ENCODE measurements at places on chromosomes 16 and 17. TPM values are rescaled to one million over a fixed set of nuclear protein-coding genes. Genes with fewer than 3 reads are reported as not detected.

GRCh38 chr17:51500454-51500853 lies 240.1 kb downstream of the UTP18 start:
- DNase-seq, result no peak

DNA sequence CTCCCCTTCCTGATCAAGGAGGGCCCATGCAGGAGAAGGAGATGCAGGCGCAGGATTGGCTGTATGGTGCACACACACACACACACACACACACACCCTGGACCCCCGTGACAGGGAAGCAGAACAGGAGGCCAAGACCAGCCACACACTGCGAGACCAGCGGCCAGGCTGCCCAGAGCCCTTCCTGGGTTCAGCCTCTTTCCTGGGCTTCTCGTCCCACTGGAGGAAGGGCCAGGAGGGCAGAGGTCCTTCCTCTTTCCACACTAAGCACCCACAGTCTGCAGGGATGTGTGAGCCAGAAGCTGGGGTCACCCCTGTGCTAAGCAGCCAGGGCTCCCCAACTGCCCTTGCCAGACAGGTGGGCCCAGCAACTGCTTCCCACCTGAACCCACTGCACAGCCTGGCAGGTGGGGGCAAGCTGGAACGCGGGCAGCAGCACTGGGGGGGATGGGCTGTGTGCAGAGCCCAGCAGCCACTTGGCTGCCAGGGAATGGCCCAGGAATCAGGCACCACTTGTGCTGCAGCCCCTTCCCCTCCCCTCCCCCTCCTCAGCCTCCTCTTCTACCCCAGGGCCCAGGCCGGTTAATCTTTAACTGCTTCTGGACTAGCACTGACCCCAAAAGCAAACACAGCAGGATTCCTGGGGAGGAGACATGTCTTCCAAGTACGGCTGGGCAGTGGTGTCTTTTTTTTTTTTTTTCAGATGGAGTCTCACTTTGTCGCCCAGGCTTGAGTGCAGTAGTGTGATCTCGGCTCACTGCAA lies 44.6 kb upstream of the SLC38A10 start:
- DNase-seq, result no peak

DNA sequence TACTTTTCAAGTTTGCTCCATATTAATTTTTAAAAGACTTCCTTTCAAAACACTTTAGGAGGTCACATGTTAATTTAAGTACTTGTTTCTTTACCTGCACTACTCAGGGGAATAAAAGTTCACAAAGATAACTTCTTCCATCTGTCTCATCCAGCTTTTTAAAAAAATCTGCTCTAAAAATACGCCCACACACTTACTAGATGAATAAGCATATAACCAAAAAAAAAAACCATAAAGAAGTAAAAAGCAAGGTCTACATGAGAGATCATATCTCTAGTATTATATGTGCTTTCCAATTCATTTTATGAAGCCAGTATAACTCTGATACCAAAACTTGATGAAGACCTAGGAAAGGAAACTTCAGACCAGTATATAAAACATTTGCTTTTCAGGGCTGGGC lies 17.2 kb downstream of the SKAP1 start:
- no peak for DNase-seq

DNA sequence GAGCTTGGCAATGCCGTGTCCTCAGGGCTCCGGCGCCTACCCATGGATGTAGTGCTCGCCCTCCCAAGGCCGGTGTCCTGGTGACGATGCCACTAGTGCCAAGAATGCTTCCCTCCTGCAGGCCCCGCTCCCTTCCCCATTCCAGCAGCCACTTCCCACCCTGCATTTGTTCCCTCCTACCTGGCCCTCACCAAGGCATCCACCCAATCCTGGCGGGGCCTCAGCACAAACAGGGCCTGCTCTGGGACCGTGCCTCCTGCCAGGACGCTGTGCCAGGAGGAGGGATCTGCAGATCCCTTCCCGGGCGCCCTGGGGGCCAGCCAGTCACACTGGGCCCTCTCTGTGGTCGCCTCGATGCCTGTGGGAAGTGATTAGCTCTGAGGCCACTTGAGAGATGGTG lies 25.1 kb downstream of the ABR start:
- DNase-seq, result no peak

DNA sequence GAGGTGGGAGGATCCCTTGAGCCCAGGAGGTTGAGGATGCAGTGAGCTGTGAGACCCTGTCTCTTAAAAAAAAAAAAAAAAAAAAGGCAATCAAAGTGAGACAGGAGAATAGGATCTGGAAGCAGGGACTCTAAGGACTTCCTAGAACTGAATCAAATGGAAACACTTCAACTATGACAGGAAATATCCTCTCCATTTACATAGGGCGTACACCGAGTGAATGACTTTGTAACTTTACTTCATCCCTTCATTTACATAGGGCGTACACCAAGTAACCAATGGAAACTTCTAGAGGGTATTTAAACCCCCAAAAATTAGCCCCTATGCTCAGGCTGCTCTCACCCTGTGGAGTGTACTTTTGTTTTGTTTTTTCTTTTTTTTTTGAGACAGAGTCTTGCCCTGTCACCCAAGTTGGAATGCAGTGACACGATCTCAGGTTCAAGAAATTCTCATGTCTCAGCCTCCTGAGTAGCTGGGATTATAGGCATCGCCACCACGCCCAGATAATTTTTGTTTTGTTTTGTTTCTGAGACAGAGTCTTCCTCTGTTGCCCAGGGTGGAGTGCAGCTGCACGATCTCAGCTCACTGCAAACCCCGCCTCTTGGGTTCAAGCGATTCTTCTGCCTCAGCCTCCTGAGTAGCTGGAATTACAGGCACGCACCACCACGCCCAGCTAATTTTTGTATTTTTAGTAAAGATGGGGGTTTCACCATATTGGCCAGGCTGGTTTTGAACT lies 9.6 kb upstream of the PRPSAP1 start:
- DNase-seq, result no peak

PAQR4 gene
- 2.4 TPM for total RNA-seq

KRT20 gene
- 0.29 TPM for total RNA-seq

DNA sequence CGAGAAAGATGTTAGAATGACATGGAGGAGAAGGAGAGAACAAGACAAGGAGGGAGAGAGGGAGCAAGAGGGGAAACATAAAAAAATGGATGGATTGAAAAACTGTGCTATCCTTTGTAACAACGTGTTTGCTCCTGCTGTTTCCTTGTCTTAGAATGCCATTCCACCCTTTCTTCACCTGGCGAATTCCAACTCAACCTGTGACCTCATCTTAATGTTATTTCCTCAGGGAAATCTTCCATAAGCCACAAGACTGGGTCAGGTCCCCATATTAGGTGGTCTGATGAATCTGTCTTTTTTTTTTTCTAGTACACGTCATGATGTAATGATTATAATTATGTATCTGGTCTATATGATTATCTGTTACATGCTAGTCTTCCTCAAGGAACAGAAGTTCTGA lies 195.0 kb upstream of the MAF start:
- DNase-seq, result no peak

DNA sequence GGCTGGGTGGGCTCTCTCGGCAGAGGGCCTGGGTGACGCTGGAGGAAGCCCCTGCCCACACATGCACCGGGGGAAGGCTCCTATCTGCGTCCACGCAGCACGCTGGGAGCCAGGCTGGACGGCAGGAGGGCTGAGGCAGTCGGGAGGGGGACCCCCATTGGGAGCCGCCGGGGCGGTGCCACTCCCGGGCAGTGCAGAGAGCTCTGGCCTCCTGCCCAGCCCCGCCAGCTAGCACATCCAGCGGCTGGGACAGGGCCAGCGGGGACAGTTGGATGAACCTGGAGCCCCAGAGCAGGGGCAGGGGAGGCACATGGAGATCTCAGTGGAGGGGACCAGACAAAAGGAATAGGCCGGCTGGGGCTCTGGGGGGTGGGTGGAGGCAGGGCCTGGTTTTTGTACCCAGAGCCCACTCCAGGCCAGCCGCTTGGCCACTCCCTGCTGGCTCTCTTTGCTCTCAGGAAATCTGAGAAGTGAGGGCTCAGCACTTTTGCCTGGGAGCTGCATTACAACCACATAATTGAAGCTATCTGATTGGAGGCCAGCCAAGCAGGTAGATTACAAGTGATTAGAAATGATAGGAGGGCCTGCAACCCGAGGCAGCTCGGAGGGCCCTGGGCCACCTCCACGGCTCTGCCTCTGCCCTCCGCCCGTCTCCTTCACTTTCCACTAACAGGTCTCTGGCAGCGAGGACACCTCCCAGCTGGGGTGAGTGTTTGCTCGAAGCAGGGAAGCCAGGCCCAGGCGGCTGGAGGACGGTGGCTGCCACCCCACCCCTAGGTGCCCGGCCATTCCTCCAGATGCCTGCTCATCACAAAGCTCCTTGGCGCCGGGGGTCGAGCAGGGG lies 40.1 kb downstream of the ENGASE start:
- DNase-seq, result peak; percentile 34

GRCh38 chr16:57564571-57565270 lies 22.3 kb downstream of the ADGRG5 start:
- no peak for DNase-seq

GRCh38 chr17:61442136-61442775 lies 10.0 kb upstream of the TBX4 start:
- no peak for DNase-seq

DNA sequence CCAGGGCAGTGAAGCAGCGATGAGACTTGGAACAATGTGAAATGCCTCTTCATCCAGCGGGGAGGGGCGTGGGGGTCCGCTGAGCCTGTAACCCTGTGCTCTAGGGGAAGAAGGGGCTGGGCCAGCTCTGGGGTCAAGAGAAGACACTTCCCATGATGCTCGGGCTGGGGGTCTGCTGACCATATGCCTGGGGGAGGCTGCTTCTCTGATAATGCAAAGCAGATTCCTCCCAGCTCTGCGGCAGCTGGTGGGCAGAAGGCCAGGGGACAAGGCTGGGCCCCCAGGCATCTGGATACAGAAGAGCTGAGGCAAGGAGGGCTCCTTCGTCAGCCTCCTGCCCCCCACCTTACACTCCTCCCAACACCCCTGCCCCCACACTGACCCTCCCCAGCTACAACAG lies 24.7 kb downstream of the NGFR start:
- DNase-seq, result no peak

DNA sequence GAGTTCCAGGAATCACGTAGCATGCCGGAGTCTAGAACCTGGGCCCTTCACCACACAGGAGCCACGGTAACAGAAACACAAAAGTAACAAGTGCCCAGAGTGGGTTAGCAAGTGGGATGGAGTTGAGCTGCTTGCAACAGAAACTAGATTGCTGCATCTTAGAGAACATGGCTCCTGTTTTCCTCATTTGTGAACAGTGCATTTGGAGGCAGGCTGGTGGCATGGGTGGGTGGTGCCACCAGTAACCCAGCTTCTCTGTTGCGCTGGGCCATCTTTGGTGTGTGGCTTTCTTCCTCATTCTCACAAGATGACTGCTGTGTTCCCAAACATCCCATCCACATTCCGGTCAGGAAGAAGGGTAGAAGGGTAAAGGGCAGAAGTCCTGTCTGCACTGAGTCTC lies 95.5 kb downstream of the KATNIP start:
- DNase-seq, result no peak

HSF5 gene
- not detected for total RNA-seq

DNA sequence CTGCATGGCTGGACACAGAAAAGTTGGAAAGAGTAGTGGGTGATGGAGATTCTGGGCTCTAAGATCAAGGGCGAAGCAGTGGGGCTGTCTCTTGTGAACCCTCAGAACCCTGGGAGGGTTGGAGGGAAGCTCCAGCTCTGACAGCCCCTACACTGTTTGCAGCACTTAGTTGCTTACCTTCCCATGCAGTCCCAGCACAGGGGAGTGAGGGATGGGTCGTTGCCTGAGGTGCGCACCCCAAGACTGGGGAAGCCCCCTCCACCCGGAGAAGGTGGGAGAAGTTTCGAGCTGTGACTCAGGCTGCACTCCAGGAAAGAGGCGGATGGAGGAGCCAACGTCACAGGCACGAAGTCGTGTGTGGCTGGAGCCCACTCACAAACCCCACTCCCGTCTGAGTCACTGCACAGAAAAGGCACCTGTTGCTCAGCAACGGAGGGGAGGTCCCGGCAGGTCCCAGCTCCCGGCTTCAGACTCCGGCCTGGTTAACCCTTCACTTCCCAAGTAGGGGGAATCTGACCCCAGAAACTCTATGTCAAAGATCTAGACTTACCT lies 60.1 kb downstream of the AIPL1 start:
- DNase-seq, result no peak

- no peak for DNase-seq
Measured at GRCh38 chr16:5041600-5042133, 7.9 kb upstream of the NAGPA start.

GRCh38 chr17:8468980-8469379 lies 33.3 kb downstream of the NDEL1 start:
- no peak for DNase-seq
